GM18507 (cell line): ENCODE measurements at places on chromosomes 11 and 22.

DNA sequence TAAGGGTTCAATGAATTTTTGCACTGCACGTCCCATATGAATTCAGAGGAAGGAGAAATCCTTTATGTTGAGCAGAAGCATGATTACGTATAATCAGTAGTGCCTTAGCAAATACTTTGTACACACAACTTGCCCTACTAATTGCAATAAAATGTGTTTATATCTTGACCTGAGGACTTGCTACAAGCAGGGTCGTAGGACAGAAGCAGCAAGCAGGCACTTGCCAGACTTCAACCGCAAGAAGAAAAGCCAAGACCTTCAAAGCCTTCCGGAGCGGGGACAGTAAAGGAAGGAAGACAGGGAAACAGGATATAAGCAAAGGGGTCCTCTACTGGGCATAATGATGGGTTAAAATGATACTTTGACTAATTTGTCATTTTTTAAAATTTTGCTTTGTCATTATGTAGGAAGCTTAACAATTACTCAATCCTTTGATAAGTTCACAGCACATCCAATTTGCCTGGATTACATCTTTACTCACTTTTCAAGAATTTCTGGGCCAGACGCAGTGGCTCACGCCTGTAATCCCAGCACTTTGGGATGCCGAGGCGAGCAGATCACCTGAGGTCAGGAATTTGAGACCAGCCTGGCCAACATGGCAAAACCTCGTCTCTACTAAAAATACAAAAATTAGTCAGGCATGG lies 23.2 kb upstream of the UBASH3B start:
- DNase-seq: no peak

DNA sequence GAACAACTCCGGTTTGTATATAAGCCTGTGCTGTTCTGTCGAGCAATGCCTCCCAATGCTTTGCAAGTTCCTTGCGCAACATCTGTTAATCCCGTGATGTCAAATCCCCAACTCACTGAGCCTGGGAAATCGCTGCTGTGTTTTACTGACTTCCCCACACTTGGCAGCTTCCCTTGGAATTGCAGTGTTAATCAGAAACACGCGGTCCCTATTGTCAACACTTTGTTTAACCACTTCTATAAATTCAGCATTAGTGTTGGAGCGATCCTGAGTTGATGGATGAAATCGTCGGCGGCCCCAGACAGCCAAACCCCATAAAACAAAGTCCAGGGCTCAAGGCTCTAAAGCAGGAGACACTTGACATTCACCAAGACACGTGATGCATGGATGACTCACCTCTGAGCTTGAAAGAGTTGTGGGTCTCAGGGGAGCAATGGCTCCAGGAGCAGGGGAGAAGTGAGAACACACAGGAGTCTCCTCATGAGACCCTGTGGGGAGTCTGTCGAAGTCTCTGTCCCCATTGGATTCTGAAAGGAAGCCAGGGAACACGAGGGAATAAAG lies 555.3 kb downstream of the MIAT start:
- DNase-seq: no peak

DNA sequence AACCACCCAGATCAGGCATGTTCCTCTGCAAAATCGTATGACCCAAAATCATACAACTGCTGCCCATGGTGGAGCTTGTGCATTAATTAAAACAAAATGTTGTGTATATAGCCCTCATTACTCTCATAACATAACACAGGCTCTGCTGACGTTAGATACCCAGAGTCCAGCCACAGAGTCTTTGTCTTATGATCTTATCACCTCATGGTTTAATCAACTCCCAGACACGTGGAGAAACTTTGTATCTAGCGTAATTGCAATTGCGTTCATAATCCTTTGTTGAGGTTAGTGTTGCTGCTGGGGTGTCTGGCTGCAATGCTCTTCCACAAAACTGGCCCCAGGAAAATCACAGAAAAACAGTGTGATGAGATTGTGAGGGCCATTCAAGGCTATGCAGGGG lies 5.0 kb upstream of the APOL1 start:
- DNase-seq: no peak

DNA sequence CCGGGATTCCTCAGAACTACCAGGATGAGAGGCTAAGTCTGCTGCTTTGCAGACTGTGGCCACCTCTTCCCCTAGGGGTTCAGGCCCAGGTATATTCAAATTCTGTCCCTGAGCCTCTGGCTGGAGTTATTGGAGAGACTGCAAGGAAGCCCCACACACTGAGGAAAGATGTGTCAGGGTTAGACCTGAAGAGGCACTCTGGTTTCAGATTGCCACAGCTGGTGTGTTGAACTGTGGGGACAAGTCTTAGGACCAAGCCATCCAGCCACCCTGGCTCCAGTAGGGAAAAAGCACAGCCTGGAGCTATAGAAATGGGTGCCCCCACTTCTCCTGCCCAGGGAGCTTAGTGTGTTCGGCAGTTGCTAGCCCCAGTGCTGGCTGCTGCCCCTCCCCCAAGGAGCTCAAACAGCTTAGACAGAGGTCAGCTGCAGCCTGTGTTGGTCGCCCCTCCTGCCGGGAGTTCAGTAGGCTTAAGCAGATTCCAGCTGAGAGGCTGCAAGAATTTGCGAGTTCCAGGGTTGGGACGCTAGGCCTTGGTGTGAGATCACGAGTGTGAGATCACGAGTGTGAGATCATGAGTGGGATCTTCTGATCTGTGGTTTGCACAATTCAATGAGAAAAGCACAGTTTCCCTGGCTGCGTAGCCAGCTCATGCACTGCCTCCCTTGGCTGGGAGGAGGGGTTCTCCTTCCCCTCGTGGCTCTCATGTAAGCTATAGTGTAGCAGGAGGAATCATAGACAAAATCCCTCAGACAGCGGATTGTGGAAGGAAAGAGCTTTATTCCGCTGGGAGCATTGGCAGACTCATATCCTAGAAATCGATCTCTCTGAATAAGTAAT lies 552.1 kb upstream of the CHORDC1 start:
- no peak for DNase-seq

- DNase-seq: no peak
Measured at GRCh38 chr11:73944085-73944484, 6.7 kb upstream of the DNAJB13 start.
